Stimulated activated CD4-positive, alpha-beta T cell treated with anti-CD3 and anti-CD28 coated beads, TNF-alpha, amount 100 ng/mL, for 1 hour (primary cell): ENCODE measurements at places on chromosomes 16 and 17.

DNA sequence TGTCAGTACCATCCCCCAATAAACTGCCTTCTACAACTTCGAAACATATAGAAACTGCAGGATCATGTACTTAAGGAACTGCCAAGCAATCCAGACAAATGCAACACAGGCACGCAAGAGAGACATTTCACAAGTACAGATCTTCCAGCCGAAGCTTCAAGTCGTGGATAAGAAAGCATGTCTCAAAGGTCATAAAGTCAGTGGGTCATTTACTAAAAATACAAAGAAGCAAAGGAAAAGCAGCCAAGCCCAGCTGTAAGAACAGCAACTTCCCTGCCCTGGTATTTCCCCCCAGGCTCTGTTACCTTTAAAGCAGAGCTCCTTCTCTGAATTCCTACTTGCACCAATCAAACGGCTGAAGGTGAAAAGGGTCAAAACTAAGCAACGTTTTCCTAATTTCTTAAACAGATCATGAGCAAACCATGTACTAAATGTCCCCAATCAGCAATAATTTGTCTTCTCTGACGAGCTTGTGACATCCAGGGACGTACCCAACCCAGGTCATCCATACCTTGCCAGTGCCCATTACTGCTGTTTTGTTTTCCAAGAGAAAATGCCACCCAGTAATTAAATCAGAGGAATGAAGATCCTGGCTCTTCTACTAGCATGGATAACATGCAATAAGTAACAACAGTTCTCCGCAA, 1.7 kb downstream of the AKTIP start:
- no peak for DNase-seq

DNA sequence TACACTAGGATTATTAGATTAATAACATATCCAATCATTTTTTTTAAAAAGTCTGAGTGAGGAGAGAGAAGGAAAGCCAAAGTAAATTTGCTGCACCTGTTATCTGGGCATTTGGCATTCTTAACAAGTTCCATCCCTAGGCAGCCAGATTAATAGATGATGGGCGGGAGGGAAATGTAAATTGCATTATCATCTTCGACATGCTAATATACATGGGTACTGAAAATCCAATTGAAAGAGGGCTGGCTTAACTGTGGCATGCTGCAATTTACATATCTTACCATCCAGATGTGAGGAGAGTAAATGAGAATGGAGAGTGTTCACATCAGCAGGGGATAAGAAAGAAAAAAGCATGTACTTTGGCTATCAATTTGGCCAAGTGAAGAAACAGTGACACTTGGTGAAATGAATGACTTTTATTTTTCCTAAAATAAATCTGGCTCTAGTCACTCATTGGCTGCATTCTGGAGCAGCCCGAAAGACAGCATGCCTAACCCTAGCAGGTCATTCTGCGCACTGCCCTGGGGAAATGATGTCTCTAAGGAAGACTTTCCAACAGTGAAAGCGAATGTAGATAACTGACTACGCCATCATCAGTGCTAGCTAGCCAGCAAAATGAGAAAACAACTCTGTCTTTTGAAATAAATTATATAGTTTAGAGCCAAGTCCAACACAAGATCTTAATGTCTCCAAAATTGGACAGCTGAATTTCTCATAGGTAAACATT, 57.9 kb downstream of the HYDIN start:
- no peak for DNase-seq

DNA sequence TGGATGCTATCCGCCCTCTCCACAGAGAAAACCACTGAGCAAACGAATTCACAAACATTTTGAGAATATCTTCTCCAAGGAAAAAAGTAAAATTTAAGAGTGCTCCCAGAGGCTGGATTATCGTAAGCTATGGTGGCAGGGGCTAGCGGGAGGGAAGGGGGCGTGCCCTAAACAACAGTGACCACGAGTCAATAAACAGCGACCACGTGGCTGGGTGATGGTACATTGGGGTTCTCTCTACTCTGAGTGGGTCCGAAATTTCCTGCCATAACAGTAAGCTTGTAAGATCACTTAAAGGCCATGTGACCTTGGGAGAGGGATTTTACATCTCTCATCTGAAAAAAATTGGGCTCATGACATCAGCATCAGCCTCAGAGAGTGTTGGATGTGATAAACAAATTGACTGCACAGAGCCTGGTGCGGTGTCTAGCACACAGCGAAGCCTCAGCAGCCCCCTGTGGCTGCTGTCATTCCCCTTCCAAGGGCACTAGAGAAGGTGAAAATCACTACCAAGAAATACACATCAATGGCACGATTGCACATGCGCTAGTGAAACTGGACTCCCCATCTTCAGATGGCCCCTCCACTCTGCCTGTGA, 213.2 kb downstream of the XYLT1 start:
- no peak for DNase-seq

DNA sequence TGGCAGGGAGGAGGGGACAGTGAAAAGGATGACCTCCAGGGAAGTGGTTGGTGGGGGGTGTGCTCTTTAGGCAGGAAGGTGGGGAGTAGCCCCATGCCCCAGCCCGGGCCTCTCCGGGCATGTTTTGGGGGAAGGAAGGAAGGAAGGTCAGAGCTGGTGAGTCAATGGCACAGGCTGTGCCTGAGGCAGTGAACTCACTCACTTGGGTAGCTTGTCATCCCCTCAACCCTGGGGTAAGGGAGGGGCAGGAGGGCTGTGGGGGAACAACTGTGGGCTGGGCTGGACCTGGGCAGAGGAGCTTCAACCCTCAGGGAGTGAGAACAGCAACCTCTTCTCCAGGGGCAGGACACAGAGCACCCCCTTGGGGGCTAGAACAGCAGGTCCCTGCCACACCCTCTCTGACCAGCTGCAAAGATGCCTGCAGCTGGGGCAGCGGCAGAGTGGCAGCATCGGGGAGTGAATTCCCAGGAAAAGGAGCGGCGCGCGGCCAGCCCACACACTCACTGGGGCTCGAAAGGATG, 6.3 kb downstream of the CSF3 start:
- DNase-seq, result no peak

DNA sequence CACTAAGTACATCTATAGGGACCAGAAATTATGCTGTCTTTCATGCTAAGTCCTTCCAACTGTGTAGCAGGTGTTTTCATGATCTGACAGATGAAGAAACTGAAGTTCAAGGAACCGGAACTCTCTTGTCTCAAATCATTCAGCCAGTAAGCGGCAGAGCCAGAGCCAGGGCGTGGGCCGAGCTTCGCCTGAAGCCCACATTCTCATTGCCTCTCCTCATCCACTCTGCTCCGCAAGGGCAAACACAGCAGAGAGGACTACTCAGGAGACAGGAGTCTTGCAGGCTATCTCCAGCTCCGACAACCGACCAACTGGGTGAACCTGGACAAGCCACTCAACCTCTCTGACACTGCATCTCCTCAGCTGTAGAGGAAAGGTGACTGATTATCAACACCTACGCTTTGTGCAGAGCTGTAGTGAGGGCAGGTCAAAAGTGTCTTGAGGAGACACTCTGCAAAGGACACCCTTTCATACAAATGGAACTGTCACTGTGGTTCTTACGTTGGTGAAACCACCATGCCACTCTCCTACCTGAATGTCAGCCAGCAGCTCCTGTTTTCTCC, 72.9 kb downstream of the CYTH1 start:
- DNase-seq, result no peak

- DNase-seq, result no peak
Measured at GRCh38 chr17:31250229-31250628, 46.8 kb downstream of the OMG start.

DNA sequence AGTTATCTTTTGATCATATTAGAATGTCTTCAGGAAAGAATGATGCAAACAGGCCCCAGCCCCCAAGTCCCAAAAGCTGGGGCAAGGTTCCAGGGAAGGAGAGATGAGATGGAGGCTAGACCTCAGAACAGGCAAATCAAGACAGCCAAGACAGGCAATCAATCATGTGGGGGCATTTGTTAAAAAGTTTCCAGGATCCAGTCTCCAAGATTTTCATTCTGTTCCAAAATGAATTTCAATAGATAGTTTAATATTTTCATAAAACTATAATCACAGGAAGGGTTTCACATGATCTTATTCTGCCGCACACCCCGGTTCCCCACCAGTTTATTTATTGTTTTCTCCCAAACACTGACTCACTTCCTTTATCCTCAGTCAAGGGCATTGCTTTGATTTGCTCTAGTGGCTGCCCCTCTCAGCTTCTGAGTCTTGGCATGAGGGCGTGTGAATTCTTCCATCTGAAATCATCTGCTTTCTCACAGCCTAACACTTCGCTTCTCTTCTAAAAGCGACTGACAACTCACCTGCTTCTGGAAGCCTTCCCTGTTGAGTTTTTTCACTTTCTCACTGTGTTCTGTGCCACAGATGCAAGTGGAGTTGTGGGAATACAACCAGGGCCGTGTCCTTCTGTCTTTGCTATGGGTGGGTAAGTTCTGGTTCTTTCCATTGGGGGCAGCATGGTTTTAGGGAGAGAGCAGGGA, 12.2 kb upstream of the TERF2 start:
- DNase-seq, result no peak

- no peak for DNase-seq
Measured at GRCh38 chr17:47717979-47718621, 14.9 kb upstream of the TBX21 start.
